ENCODE measurements at places on chromosomes 1 and 21.

GRCh38 chr1:211639475-211640300, 35.7 kb downstream of the NEK2 start:
- DNase-seq, result no peak

DNA sequence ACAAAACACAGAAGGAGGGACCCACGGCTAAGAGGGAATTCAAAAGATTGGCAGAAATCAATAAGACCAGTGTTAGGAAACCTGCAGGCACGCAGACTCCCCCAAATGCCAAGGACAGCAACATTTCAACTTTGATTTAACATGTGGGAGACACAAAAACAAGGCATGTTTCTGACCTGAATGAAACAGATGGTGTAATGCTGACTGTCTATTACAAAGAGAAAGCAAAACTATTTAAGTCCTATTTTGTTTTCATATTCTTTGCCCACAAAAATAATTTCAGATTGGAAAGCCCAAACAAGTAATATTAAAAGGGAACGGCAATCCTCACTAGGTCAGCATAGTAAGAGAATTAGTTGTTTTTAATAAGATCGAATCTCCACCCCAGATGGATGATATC, 107.9 kb downstream of the S1PR1 start:
- no peak for DNase-seq

GRCh38 chr1:172826096-172826741, 167.3 kb downstream of the FASLG start:
- DNase-seq, result no peak

GRCh38 chr1:95731466-95731865, 497.5 kb downstream of the RWDD3 start:
- DNase-seq, result no peak

GRCh38 chr1:114455102-114455785, 55.8 kb downstream of the TRIM33 start:
- no peak for DNase-seq

GRCh38 chr1:167130829-167131510, 37.1 kb downstream of the STYXL2 start:
- no peak for DNase-seq

DNA sequence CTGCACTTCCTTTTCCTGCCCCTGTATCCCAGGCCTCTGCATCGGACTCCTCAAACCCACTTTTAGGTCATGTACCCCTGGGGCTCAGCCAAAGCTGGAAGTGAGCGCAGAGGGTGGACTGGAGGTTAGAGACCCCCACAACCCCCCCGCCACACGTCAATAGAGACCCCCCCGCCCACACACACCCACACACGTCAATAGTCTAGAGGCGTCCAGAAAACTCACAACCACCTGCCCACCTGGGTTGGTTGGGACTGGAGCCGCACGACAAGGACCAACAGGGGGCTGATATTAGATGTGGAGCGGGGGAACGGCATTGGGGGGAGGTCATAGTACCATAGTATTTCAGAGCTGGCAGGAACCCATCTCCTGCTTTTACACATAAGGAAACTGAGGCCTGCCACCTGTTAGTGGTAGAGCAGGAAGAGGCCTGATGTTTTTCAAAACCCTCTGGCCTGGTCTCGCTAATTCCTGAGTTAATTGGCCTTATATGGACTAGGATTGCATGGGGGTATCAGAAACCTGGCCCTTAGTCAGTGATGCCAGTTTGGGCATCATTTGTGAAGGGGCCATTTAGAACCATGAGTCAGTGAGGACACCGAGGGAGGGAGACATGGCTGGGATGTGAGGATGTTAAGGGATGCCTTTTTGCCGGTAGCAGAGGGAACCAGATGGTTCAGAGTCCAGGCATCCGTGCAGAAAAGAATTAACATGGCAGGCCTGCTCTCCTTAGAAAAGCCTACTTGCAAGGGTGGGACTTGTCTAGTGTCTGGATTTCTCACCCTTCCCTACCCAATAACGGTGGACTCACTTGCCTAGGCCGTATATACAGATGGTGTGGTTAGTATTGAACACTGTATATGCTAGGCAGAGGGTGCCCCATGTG, 1.1 kb downstream of the NENF start:
- DNase-seq, result no peak

Data from activated naive CD4-positive, alpha-beta T cell (primary cell).